Common myeloid progenitor, CD34-positive (primary cell): ENCODE measurements at places on chromosomes 3 and 15.

DNA sequence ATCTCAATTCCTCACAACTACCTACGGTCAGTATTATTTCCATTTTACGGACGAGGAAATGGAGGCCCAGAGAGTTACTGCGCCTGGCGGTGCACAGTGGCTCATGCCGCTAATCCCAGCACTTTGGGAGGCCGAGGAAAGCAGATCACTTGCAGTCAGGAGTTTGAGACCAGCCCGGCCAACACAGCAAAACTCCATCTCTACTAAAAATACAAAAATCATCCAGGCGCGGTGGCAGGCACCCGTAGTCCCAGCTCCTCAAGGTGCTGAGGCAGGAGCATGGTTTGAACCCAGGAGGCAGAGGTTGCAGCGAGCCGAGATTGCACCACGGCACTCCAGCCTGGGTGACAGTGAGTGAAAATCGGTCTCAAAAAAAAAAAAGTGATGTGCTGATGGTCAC, 187.3 kb downstream of the XXYLT1 start:
- DNase-seq, result no peak

DNA sequence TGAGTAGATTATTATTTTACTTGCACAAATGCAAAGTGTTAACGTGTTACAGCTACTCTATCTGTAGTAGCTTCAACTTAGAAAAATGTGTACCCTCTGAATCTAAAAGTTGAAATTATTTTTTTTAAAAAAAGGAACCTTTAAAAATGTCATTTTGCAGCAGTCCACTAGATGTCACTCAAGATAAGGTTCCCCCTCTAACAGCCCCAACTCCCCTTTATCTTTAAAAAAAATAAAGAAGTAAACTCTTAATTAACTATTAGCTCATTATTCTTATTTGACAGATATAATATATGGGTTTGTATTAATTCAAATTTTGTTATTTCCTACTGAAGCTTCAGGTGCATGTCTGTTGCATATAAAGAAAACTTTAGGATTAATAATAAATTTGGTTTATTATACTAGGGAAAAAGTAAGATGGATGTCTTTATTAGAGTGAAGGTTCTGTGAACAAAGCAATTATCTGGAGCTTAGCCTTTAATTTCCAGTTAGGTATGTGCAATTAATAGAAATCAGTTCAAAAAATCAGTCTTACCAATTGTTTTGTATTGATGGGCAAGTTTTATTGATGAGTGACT, 288.5 kb downstream of the VGLL3 start:
- DNase-seq, result peak; percentile 47

- peak; percentile 57 for DNase-seq
Observed at GRCh38 chr3:71930056-71930991, 145.4 kb upstream of the PROK2 start.

DNA sequence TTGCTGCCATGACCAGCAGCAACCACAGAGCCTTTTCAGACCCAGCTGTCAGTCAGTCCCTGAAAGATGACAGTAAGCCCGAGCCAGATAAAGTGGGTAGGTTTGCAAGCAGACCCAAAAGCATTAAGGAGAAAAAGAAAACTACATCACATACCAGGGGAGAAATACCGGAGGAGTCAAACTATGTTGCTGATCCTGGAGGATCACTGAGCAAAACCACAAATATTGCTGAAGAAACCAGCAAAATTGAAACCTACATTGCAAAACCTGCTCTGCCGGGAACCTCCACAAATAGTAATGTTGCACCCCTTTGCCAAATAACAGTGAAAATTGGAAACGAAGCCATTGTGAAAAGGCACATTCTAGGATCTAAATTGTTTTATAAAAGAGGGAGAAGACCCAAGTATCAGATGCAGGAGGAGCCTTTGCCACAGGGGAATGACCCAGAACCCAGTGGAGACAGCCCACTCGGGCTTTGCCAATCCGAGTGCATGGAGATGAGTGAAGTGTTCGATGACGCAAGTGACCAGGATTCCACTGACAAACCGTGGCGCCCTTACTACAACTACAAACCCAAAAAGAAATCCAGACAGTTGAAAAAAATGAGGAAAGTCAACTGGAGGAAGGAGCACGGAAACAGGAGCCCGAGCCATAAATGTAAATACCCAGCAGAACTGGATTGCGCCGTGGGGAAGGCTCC, 42.1 kb upstream of the RASA2 start:
- no peak for DNase-seq

DNA sequence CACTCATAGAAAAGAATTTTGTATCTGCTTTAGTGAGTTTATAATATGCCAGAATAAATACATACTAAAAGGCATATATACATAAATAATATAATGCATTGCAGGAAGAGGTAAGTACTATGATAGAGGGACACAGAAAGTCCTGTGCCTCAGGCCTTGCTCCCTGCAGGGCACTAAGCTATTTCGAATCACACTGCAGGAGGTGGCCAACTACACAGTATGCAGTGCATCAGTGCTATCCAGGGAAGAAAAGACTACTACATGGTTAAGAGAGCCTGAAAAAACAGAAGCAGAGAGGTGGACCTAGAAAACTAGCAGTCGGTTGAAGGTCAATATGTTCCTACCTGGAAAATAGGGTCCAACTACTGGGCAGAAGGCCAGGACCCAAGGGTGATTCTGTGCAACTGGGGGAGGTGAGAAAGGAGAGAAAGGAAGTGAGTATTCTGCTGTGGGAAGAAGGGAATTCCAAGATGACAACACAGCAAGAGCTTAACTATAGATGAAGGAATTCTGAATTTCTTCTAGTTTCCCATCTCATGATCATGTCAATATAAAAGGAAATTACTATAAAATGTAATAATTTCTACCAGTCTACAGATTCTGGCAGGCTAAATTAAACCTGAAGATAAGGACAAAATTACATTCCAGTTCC, 218.0 kb downstream of the ZBTB20 start:
- no peak for DNase-seq

- DNase-seq, result no peak
Observed at GRCh38 chr15:95765161-95765560, 565.3 kb upstream of the NR2F2 start.

DNA sequence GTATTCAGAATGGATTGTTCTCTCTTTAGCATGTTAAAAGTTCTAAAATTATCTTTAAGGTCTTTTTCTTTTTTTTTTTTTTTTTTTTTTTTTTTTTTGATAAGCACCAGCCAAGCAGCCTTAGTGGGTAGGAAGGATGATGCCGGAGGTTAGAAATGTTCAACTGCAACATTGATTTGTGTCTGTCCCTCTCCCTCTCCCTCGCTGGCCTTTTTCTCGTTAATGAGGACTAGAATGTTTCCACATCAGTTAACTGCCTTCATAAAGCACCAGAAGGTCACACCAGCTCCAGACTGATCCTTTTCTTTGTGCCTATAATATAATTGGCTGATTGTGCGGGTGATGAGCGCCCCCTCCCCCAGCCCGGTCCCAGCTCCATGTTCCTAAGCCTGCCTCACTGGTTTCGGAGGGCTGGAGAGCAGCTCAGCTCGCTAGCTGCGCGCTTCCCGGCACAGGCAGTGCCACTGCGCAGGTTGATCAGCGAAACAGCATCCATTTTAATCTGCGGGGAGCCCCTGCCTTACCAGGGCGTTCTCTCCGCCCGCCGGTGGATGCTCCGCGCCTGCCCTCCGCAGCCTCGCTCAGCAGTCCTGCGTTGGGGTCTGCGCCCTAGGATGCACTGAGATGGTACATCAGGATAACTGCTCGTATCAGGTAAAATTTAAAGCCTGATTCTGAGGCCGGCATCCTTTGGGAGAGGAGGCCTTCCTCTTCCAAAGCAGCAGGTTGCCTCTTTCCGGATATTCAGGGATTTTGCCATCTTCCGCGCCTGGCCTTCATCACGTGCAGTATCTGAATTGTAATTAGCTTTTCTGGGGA, 148.9 kb upstream of the IL12A start:
- DNase-seq, result peak; percentile 81

DNA sequence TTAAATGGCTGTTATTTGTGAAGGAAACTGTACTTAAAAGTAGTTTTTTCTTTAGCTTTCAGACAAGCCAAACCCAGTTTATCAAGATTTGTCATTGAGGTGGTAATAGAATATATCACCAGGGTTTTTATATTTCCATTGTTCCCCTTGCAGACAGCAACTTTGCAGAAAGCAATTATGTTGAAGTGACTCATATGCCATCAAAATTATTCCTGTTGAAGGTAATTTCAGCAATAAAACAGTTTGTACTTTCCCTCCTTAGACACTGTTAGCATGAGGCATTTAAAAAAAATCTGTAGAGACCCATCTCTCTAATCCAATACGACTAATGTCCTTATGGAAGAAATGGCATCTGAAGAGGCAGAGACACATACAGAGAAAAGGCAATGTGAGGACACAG, 219.0 kb downstream of the NFKBIZ start:
- DNase-seq, result no peak

DNA sequence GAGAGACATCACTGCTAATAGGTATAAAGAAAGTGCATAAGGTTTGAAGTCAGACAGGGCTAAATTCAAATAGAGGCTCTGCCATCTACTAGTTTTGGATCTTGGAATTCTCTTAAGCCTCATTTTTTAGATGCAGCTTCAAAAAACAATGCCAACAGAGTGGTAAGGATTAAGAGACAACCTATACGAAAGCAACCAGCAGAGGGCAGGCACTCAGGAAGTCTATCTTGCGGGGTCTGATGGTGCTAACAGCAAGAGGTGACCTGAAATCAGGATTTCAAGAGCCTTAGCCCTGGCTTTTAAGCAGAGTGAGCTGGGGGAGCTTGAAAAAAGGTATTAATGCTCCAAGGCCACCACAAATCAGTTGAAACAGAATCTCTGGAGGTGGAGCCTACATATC, 40.7 kb downstream of the LDHAL6B start:
- DNase-seq, result peak; percentile 77

DNA sequence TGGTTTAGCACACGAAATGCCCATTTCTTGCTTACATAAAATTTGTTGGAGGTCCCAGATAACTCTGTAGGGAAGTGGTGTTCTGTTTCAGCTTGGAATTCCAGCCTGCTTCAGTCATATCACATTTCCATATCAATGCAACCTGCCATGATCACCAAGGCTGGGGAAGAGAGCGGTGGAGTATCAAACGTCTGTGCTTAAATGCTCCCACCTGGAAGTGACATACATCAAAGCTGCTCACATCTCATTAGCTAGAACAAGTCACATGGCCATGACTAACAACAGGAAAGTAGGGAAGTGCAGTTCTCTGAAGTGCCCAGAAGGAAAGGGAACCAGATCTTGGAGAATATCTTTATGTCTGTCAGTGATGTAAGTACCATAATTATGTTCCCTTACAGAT, 130.2 kb upstream of the CFAP20DC start:
- no peak for DNase-seq

- DNase-seq, result no peak
Observed at GRCh38 chr3:5339967-5340535, 152.5 kb downstream of the EDEM1 start.

- peak; percentile 83 for DNase-seq
Observed at GRCh38 chr3:177338697-177339219, 141.5 kb upstream of the TBL1XR1 start.

GRCh38 chr3:194548346-194549321, 61.8 kb upstream of the ATP13A3 start:
- no peak for DNase-seq

- DNase-seq, result no peak
Observed at GRCh38 chr3:58254144-58254543, 16.6 kb downstream of the ABHD6 start.

- no peak for DNase-seq
Observed at GRCh38 chr3:56974247-56974930, 86.1 kb upstream of the SPATA12 start.

DNA sequence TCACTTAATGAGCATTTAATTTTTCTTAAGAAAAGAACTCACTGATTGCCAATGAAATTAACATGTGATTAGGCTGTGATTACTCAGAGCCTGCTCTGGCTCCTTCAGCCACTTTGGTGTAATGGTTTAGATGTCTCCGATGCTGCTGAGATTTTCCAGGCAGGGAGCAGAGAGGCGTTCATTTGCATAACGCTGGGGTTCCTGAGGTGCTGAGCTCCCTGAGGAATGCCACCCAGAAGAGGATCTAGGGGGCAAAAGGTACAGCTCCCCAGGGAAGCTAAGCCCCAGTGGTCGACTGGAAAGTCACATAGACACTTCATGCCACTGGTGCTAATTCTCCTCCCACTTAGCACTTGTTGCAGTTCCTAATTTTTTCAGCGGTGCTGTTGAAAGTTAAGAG, 119.5 kb downstream of the USP13 start:
- no peak for DNase-seq

DNA sequence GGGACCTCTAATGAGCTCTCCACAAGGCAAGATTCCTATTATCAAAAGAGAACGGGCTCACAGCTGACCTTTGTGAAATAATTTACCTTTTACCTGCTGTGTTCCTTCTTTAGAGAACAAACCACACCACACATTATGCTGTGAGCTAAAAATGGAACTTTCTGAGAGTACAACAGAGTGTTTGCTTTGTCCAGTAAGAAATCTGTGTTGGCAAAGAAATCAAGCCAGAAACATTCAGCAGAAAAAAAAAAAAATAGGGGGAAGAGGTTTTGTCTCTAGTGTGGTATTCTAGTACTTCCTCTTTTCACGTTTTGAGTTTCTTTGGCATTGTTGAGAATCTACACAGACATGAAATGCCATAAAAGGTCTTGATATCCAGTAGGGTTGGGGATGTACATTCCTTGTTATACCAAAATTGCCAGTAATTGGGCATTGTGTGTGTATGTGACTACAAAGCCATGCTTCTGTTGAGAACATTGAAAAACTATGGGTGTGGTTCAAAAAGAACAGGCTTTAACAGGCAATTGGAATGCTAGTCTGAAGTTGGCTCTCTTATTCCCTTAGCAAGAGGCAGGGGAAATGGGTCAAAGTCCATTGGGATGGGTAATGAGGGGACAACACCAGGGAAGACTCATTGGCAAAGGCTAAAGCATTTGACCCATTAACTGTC, 273.5 kb downstream of the NEK10 start:
- peak; percentile 2 for DNase-seq

- no peak for DNase-seq
Observed at GRCh38 chr3:186516646-186517045, 27.5 kb downstream of the CRYGS start.

- DNase-seq, result no peak
Observed at GRCh38 chr15:100890850-100891249, 11.2 kb downstream of the ALDH1A3 start.

DNA sequence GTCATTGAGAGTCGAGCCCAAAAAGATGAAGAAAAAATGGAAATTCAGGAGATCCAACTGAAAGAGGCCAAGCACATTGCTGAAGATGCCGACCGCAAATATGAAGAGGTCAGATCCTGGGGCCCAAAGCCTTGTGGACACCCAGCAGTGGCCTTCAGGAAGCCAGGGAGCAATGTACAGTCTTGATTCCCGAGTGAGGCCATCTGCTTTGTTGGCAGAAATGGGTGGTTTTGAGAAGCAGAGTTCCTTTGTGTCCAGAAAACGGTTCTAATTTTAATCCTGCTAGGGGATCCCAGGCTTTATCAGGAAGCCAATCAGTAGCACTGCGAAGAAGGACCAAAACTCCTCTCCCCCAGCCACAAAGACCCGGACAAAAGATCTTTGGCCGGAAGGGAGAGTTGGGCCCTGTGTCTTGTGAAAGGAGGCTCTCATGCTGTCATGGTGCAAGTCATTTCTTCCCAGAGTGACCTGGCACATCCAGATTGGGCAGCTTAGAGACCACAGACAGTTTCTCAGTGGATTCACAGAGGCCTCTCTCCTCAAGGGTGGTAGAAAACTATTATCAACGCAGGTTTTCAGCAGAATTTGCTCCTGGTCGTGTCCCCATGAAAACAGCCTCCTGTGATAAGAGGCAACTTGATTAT, 17.1 kb downstream of the TPM1 start:
- DNase-seq, result no peak
